Memory B cell (primary cell): ENCODE measurements at places on chromosomes 16 and 17.

DNA sequence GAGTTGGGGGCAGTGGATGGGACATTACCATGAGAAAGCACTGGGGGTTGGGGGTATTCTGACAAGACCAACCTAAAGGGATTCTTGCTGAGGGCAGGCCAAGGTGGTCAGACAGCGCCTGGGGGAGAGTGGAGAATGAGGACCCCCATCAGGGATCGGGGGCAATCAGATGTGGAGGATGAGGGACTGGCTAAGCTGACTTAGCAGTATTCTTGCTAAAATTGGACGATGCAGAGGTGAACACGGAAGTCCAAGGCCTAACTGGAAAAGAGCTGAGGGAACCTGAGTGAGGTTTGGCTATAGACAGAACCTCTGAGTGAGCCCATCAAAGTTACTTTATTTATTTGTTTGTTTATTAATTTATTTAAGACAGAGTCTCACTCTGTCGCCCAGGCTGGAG, 9.2 kb downstream of the QPRT start:
- DNase-seq = no peak

- DNase-seq = no peak
Measured at GRCh38 chr17:79623786-79624717, 13.2 kb upstream of the RBFOX3 start.

- no peak for DNase-seq
Measured at GRCh38 chr17:82096709-82097183, 1.3 kb downstream of the FASN start.

GRCh38 chr17:565521-565920, 149.1 kb downstream of the VPS53 start:
- no peak for DNase-seq

DNA sequence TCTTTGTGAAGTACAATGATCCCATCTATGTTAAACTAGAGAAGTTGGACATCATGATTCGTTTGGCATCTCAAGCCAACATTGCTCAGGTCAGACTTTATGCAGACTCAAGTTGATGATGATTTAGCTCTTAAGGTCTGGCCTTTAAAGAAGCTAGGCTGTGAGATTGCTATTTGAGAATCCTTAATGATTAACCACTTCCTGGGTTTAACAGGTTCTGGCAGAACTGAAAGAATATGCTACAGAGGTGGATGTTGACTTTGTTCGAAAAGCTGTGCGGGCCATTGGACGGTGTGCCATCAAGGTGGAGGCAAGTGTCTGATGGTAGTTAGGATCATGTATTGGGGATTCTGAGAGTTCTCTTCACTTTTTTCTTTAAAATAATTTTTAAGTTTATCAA, 40.3 kb downstream of the AP2B1 start:
- no peak for DNase-seq

- no peak for DNase-seq
Measured at GRCh38 chr17:57463103-57463885, 207.0 kb downstream of the MSI2 start.

DNA sequence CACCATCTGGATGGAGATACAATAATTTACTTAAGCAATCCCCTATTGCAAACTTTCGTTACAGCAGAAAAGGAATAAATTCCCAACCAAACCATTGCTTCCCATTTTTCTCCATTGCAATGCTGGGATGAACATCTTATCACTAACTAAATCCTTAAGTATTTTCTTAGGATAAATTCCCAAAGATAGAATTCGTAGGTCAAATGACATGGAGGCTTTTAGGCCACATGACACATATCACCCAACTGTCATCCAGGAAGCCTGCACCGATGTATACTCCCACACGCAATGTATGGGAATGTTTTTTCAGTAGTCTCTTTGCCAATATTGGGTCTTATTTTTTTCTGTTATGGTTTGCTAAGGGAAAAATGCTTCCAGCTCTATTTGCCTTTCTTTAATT, 1.6 kb upstream of the TLCD2 start:
- DNase-seq = no peak

DNA sequence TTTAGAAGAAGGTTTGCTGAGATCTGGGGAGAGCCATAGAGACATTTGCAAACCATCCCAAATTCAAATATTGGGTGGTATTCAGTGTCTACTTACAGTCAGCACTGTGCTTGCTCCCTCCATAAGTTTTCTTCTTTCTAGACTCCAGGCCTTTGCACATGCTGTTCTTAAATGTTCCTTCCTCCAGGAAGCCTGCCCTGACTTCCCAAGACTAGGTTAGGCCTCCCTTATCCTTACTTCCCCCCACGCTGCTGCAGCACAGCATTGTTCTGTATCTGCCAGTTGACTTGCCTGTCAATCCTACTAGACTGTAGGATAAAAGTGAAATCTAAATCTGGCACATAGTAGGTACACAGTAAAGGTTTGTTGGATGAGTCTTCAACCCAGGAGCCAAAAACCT, 53.4 kb downstream of the ASIC2 start:
- DNase-seq = no peak

GRCh38 chr16:84629580-84629979, 11.7 kb upstream of the COTL1 start:
- DNase-seq = no peak

DNA sequence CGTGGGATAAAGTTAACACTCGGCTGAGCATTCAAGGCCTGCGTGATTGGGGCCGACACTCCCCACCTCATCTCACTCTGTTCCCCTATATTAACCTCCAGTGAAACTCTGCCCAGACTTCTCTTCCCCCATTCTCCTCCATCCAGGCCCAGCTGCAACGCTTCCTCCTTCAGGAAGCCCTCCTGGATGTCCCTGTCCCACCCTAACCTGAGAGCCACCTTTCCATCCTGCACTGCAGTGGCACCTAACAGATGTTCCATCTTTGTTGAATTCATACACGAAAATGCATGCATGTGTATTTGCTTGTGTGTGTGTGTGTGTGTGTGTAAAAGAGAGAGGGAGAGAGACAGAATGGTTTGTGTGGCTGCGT, 32.6 kb upstream of the SBK1 start:
- no peak for DNase-seq

DNA sequence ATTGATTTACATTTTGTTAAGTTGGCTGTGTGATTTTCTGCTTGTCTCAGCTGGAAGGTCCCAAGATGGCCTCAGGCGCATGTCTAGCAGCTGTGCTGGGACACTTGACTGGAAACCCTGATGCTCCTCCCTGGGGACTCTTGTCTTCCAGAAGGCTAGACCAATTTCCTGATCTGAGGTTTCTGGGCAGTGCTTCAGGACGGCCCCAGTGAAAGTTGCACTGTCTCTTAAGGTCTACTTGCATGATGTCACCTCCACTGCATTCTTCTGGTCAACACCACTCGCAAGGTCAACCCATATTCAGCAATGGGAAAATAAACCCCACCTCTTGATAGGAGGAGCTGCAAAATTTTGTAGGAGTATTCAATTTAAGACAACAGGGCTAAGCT, 116.0 kb downstream of the SALL1 start:
- DNase-seq = no peak

GRCh38 chr17:38448208-38448771, 20.0 kb downstream of the ARHGAP23 start:
- no peak for DNase-seq

DNA sequence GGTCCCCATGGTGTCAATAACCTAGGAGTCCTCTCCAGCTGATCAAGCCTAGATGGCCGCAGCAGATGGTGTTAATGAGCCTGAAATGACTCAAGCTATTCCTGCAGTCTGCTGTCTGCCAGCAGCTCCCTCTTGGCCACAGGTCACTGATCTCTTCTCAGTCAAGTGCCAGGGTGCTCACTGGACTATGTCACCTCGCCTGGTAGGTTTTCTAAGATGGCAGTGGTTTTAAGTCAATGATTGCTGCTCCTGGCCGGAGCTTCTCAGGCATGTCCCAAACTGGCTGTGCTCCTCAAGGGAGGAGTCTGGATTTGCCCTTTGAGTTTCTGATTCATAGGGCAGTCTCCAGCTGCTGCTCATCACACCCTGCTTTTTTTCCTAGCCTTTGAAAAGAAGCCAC, 58.6 kb upstream of the SHISA6 start:
- DNase-seq = no peak

DNA sequence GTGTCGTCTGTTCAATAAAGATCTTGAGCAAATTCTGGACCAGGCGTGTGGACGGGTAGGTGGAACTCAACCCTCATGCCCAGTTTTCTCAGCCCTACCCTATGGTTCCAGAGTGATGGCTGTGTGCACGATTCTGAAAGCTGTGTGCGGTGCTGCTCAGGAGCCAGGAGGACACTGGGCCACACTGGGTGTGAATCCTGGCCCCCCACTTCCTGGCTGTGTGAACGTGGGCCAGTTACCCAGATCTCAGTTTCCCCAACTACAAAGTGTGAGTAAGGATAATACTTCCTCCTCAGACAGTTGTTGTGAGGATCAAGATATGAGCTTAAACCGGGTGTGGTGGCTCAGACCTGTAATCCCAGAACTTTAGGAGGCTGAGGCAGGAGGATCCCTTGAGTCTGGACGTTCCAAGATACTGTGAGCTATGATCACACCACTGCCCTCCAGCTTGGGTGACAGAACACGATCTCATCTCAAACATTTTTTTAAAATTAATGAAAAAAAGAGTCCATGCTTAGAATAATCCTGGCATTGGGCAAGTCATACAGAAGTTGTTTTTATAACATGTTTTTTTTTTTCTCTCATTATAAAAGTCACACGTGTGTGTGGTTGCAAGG, 14.7 kb upstream of the MPRIP start:
- no peak for DNase-seq

DNA sequence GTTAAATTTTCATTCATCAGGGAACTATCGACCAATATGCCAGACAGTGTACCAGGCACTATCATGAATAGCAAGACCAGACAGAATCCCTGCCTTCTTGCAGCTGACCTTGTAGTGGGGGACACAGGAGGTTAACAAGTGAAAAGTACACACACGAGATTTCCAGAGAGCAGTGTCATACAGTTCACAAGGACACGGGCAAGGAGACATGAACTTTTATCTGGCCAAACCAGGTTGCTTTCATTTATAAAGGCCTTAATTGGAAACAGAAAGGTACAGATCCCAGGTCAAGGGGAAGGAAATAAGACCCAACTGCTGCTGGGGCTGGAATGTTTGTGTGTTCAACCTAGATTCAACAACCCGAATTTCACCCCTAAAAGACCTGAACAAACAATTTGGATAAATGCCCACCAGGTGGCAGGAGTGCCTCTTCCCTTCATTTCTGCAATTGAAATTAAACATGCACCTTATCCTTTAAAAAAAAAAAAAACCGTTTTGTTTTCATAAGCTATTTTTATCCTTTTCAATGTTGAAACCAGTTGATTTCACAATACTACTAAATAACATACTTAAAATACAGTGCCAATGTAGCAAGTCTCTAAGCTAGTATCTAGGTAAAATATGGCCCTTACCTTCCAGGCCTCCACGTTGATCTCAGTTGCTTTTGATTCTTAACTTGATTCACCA, 65.9 kb downstream of the EMP2 start:
- DNase-seq = peak; percentile 54

DNA sequence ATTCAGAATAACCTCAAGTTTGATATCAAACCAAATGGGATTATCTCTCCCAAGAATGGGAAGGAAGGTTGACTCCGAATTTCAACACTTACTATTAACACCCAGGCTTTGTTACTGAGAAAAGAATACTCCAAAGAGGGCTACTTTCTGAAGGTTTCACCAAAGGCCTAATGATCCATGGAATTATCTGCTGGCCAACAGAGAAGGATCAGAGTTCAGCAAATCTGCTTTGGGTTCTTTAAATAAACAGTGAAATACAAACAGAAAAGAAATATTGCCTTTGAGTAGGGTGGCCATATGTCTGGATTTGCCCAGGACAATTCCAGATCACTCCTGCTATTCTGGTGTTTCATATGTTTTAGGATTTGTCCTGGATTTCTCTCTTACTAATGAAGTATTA, 564.5 kb upstream of the PSMD7 start:
- no peak for DNase-seq

- DNase-seq = no peak
Measured at GRCh38 chr17:17526369-17526768, 30.2 kb upstream of the RASD1 start.

- DNase-seq = no peak
Measured at GRCh38 chr16:55035029-55035428, 104.4 kb downstream of the IRX5 start.

DNA sequence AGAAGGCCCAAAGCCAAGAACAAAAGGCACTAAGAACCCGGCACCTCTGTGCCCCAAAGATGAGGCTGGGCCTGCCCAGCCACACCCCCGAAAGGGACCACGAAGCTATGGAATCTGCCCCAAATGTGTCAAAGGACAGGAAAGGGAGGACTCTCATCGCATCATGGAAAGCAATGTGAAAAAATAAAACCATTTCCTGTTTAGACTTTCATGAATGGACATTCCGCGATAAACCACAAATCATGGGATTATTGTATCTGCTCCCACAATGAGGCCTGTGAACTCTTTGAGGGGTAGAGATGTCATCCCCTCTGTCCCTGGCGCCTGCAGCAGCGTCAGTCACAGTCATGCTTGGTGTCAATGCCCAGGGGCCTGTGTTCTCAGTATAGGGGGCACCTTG, 135.0 kb downstream of the COPRS start:
- DNase-seq = no peak

DNA sequence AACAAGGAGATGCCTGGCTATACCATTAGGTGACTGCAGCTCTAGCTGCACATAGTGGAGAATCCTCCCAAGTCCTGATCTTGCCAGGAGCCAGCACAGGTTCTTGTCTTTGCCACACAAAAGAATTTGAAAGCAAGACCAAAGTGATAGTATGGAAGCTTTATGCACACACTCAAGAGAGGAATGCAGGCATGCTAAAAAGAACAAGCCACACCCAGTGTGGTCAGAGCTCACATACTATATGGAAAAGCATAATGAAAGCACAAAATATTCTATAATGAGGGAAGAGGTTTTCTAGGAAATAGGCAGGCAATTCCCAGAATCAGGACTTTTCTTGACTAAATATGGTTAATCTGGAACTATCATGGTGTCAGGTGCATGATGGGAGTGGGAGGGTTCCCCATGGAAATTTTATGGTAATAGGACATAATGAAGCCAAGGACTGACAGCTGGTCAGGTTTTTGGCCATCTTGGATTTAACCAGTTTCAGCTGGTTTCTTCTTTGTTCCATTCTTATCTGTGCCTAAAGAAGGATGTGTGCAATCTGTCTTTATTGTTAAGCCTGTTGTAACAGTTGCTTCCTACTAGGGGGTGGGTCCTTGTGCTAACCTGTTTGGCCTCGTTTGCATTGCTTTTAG, 171.6 kb downstream of the ZNF18 start:
- DNase-seq = no peak

GRCh38 chr17:80214012-80214877, 5.9 kb downstream of the SGSH start:
- no peak for DNase-seq

GRCh38 chr17:48484256-48484655, 46.6 kb downstream of the HOXB1 start:
- DNase-seq = no peak

DNA sequence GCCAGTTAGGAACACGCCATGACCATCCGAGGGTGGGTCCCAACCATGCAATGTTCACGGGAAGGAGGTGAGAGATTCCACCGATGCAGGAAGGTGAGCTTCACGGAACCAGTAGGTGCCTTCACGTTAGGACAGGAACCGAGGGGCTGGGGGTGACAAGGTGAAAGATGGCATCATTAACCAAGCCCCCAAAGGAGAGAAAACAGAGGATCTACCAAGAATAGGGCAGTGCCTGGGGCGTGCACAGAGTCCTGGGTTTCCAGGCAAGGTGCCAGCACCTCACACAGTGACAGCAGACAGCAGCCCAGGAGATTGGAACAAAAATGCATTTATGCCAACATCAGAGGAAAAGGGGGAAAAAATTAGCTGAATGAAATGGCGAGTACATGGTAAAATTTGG, 137.9 kb downstream of the GSG1L start:
- DNase-seq = no peak
